Endothelial cell (in vitro differentiated cells): ENCODE measurements at places on chromosomes 11 and 22. TPM values are rescaled to one million over a fixed set of nuclear protein-coding genes. Genes with fewer than 3 reads are reported as not detected.

- no peaks in the 10 kb centered on the region for H3K36me3 ChIP-seq
- H3K27me3 ChIP-seq = peaks cover 3% of the 10 kb centered on the region
- no peak for DNase-seq
- peaks cover 8% of the 10 kb centered on the region for H3K4me1 ChIP-seq
- H3K4me3 ChIP-seq = no peak overlapping the region
Observed at GRCh38 chr11:72522186-72522585, 87.9 kb upstream of the CLPB start.

RIMBP3B gene
- total RNA-seq = 0.51 TPM

CCDC89 gene
- not detected for total RNA-seq

DNA sequence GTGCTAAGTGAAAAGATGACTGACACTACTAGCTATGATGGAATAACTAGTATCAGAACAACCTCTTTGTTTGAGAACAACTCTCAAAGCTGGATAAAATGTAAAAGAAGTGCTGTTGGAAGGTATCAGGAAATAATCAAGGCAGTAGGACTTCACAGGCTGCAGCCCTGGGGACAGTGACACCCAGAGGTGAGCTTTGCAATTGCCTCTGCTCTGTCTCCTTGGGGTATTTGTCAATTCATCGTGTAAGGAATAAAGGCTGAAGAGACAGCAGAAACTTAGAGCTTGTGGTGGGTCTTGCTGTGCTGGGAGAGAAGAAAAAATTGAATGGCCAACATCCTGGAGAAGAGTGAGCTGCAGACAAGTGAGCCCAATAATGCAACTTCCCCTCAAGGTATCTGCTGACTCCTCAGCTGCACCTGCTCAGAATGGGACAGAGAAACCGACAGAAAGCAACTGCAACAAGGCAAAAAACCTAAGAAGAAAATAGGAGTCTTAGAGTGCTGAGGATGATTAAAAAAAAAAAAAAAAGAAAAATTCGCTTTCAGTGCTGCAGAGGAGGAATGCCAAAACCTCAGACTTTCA is 141.1 kb downstream of the RCN1 start:
- H3K4me1 ChIP-seq = no peaks in the 10 kb centered on the region
- no peak overlapping the region for H3K27ac ChIP-seq
- no peak overlapping the region for H3K4me3 ChIP-seq
- no peaks in the 10 kb centered on the region for H3K27me3 ChIP-seq
- H3K36me3 ChIP-seq = no peaks in the 10 kb centered on the region

- no peak for DNase-seq
- H3K27ac ChIP-seq = no peak overlapping the region
- no peaks in the 10 kb centered on the region for H3K36me3 ChIP-seq
- H3K4me1 ChIP-seq = peaks cover 35% of the 10 kb centered on the region
- H3K4me3 ChIP-seq = no peak overlapping the region
Observed at GRCh38 chr11:44988111-44988510, 37.4 kb upstream of the TP53I11 start.

DNA sequence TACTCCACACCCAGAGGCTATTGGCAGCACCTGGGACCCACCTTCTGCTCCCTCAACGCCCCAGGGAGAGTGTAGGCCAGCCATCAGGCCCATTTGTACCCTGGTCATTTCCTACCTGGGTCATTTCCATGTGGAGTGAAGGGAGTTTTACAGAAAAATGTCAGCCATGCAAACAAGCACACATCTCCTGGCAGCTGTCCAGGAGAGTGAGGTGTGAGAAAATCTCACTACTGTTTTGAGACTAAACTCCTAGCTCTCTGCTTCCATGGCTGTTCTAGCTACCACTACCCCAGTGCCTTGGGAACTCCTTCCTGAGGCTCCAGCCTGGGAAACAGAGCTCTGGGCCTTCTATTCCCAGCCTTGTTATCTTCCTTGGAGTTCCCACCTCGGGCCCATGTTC is 2.8 kb upstream of the TMPRSS13 start:
- H3K4me3 ChIP-seq = no peak overlapping the region
- no peak overlapping the region for H3K27ac ChIP-seq
- no peak for DNase-seq
- H3K4me1 ChIP-seq = peaks cover 25% of the 10 kb centered on the region
- H3K27me3 ChIP-seq = peaks cover 6% of the 10 kb centered on the region

DNA sequence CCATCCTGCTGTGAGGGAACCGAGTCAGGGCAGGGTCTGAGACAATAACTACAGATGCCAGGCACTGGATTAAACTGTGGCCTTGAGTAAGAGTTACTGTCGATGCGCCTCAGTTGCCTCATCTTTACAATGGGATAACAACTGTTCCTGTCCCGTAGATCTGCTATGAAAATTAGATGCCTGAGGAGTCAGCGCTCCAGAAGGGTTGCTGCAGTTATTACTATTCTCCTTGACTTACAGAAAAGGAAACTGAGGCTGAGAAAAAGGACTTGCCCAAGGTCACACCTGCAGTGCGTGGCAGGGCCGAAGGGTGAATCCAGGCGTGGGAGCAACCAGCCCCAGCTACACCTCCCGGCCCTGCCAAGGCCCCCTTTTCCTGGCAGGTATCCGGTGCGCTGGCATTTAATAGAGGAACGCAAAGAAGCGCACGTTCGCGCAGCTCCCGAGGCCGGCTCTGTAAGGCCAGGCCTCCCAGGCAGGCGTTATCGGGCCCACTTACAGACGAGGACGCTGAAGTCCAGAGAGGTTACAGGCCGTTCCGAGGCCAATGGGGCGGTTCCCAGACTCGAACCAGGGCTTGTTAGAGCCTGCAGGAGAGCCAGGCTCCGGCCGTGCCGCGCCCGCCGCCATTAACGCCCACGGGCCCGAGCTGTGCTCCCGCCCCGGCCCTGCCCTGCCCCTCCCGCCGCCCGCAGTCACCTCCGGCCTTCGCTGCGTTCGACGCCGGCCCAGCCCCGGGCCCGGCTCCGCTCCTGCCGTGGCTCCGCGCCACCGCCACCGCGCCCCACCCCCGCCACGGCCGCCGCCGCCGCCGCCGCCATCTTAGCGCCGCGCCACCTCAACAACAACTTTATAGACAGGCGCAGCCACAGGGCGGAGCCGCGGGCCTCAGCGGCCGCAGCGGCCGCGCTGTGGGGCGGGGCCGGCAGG is at the start of gene C11orf68:
C11orf68 (minus strand) TSS at position 852 of the 930 bp plus-strand sequence; CDS start at position 821, 31 bp downstream.
- no peak for DNase-seq
- H3K27me3 ChIP-seq = peaks cover 7% of the 10 kb centered on the region
- H3K27ac ChIP-seq = peak within 1 kb of the TSS; percentile 72
- H3K4me3 ChIP-seq = peak within 1 kb of the TSS; percentile 92

DNA sequence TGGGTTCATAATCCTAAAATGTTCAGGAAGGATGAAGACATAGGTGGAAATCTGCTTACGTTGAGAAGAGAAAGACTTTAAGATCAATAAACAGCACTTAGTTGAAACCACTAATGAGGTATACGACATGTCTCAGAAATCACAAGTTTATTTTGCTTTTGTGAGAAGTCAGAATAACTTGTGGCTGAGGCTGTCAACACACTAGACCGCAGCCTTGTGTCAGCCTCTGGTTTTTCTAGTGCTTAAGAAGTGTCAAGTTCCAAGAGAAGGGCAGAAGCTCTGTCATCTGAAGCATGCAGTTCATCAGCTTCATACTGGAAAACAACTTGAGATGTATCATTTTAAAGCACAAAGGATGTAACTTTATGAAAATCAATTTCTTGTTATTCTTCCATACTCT is 420.9 kb downstream of the METTL15 start:
- H3K27me3 ChIP-seq = no peaks in the 10 kb centered on the region
- DNase-seq = no peak
- H3K4me3 ChIP-seq = no peak overlapping the region
- H3K36me3 ChIP-seq = peaks cover 13% of the 10 kb centered on the region
- H3K4me1 ChIP-seq = no peaks in the 10 kb centered on the region

DNA sequence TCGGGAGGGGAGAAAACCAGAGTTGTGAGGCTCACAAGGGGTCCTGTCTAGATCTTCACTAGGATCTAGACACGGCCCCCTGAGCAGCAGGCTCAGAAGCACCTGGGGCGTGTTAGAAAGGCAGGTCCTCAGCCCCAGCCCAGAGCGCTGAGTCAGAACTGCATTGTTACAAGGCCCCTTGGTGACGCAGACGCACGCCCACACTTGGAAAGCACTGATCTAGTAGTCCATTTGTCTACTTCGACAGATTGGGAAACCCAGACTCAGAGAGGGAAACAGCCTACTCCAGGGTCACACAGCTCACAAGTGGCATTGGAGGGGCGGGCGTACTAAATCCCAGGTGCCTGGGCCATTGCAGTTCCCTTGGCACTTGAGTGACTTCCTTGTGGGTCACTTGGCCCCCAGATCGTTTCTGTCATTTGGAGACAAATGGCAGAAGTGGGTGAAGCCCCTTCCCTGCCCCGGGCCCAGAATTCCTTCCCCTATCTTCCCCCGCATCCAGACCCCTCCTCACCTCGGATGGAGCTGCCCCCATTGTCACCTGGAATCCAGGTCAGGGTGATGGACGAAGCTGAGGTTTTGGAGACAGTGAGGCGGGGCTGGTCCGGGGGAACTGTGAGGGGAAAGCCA is 110.8 kb downstream of the CEP164 start:
- H3K27ac ChIP-seq = no peak overlapping the region
- peaks cover 4% of the 10 kb centered on the region for H3K36me3 ChIP-seq
- DNase-seq = no peak
- H3K4me1 ChIP-seq = no peaks in the 10 kb centered on the region
- H3K4me3 ChIP-seq = no peak overlapping the region
